ENCODE measurements at places on chromosomes 4 and X.

DNA sequence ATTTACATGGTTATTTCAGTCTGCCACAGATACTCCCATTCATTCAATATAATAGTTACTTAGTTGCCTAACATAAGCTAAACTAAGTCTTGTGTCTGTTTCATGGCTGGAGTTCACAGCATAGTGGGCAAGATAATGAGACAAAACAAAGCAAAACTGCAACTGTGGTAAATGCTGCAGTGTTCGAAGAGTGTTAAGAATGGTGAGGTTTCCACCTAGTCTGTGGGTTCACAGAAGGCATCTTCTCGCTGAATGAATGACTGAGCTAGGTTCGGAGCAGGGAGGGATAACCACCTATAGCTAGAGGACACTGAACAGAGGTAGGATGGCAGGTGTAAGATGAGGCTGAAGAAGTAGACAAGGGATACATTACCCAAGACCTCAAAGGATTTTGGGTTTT, 171.0 kb downstream of the FBXW7 start:
- DNase-seq = no peak

DNA sequence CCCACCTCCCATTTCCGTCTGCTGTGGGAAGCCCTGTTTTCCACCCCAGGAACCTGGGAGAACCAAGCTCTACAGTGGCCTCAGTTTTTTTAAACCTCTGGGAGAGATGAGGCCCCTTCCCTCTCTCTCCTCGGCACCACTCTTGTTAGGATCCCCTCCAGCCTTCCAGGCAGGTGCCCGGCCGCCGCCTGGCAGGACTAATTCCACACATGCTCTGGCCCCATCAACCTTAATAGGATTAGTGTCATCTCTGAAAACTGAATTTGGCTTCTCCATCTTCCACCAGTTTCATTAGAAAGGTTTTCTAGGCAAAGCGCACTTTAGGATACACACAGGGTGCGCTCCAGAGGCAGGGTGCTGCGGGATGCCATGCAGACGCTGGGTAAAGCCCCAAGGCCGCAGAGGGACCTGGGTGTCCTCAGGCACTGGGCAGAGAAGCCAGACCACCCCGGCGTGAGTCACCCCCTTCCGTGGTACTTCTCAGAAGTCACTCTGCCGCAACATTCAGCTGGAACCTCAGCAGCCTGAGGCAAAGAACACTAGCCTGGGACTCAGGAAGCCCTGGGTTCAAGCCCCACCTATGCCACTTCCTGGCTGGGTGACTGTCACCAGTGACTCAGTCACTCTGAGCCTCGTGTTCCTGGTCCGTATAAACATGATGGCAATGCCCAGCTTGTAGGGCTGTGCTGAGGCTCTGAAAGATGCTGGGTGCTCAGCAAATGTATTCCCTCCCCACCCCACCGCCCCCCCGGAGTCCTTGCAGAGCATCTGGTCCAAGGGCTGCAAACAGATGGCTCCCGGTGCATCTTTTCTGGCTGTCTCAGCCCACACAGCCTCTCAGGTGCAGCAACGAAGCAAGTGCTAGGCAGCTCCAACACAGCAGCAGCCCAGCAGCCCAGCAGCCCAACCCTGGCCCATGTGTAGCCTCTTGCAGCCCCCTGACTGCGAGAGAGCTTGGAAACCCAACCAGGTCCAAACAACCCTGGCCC, 29.1 kb downstream of the PPP2R2C start:
- DNase-seq = peak; percentile 14

- no peak for DNase-seq
Measured at GRCh38 chr4:176438401-176438800, 118.6 kb downstream of the SPCS3 start.

DNA sequence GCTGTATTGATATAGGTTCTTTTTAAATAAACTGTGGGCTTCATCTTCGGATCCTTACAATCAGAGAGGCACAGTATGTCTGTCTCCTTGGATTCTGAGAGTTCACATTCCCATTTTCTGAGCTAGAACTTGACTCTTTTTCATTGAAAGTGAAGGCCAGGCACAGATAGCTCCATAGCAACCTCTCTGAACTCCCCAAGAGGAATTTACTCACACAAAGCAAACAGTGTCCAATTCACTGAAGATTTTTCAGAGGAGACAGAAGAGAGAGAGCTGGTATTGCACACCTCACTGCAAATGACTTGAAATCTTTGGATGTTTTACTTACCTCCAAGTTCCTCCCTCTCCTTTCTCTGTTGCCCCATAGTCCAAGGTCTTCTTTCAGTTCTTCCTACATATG, 130.9 kb upstream of the CASK start:
- DNase-seq = no peak

GRCh38 chrX:119497185-119497584, 28.9 kb downstream of the SLC25A5 start:
- no peak for DNase-seq

GRCh38 chr4:165217325-165217724, 10.0 kb downstream of the KLHL2 start:
- no peak for DNase-seq

DNA sequence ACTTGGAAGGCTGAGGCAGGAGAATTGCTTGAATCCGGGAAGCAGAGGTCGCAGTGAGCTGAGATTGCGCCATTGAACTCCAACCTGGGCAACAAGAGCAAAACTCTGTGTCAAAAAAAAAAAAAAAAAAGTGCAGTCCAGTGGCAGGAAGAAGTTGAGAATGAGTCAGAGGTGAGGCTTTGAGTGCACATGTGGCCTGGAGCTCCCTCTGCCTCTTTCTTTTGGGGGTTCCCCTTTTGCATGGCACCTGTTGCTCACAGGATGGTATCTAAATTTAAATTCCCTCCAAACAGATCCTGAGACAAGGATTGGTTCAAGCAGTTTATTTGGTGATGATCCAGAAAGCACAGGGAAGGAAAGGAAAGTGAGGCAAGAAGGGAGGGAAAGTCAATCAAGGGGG, 151.4 kb upstream of the STX18 start:
- no peak for DNase-seq

DNA sequence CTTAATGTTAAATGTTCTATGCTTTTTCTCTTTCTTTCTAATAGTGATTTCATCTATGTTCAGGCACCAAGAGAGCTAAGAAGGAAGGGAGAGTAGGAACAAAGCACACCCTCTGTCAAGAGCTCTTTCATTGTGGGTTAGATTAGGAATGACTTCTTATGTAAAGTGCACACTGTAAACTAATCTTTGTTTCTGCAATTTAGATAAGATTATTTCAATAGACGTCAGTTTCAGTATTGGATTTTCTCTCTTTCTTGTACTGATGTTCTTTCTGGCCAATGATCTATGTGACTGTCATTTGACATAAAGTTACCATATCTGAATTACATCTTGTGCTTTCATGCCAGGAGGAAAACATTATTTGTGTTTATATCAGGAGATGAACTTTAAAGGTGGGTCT, 48.2 kb downstream of the ATOH1 start:
- DNase-seq = no peak

DNA sequence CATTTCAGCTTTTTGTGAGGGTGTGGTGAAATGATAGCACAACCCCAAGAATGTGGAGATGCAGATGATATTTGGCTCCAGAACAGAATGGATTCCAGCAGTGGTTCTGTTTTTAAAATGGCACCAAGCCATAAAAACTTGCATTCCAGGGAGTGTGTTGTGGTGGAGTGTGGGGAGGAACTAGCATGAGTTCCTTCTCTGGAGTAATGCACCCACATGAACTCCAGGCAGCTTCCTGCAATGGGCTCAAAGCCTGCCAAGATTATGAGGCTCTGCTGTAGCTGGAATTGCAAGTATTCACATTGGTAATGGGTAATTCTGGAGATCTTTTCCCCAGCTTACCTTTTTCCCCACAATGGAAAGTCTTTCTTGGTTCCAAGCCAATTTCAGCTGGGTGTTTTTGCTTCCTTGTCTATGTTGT, 161.4 kb downstream of the RAB28 start:
- no peak for DNase-seq

- DNase-seq = no peak
Measured at GRCh38 chr4:41819621-41820020, 71.1 kb upstream of the PHOX2B start.

- DNase-seq = no peak
Measured at GRCh38 chr4:15479913-15480185, 10.2 kb downstream of the CC2D2A start.

- DNase-seq = no peak
Measured at GRCh38 chrX:154074199-154074598, 23.3 kb downstream of the MECP2 start.

DNA sequence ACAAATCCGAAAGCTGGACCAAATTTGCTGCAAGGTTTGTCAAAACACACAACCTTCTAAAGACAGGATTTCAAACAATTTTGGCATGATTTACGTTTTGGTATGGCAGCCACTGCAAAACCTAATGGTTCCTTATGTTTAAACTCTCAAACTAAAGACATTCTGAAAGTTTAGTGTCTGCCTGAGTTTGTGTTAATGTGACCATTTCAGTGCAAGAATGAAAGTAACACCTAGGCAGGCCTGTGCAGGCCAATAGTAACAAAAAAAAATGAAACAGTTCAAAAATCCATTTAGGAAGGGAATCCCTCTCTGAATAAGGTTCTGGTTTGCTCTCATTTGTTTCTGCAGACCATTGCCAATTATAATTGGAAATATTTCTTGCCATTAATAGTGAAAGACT, 1.9 kb upstream of the LDB2 start:
- DNase-seq = no peak

DNA sequence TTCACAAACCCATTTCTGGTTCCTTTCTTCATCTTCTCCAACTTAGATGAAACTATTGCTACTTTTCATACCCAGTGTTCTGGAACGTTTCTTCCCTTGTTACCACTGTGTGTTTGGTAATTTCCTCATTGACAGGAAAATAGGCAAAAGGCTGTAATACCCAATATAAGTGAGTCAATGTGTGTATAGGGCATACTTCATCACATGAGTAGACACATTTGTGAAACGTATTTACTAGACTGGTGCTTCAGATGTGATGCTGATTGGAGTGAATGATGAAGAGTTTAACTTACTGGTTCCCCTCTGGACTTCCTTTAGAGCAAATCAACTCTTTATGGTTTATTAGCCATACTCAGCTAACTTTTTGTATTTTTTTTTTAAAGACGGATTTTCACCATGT, 195.1 kb upstream of the ATP6AP2 start:
- no peak for DNase-seq

GRCh38 chrX:39096599-39096998, 295.3 kb downstream of the MID1IP1 start:
- DNase-seq = no peak

GRCh38 chr4:82394896-82395295, 21.1 kb upstream of the HNRNPD start:
- DNase-seq = no peak

GRCh38 chr4:126268106-126268505, 953.4 kb downstream of the FAT4 start:
- DNase-seq = no peak

GRCh38 chrX:12352922-12353321, 214.6 kb downstream of the FRMPD4 start:
- no peak for DNase-seq

- DNase-seq = no peak
Measured at GRCh38 chr4:17490575-17491059, 21.3 kb downstream of the QDPR start.

GRCh38 chr4:158816955-158817354, 48.1 kb downstream of the FNIP2 start:
- DNase-seq = no peak

DNA sequence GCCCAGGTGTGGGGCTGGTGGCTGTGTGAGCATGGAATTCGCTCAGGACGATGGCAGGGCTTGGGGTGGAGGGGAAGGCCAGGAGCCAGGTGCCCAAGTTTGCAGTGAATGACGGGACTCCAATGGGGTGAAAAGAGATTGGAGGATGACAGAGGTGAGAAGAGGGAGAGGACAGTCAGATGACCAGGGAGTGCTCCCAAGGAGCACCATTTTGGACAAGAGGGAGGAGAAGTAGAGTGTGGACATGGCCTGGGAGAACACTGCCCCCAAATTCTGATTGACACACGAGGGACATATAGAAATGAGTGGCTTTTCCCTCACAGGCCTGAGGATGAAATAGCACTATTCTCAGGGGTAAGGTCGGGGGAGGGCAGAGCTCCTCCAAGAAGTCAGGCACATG, 6.7 kb downstream of the MRFAP1 start:
- no peak for DNase-seq

- DNase-seq = no peak
Measured at GRCh38 chrX:11100281-11101035, 10.7 kb upstream of the HCCS start.

- DNase-seq = no peak
Measured at GRCh38 chrX:40004921-40005291, 92.9 kb downstream of the BCOR start.

GRCh38 chr4:4627111-4627510, 85.3 kb upstream of the STX18 start:
- no peak for DNase-seq

DNA sequence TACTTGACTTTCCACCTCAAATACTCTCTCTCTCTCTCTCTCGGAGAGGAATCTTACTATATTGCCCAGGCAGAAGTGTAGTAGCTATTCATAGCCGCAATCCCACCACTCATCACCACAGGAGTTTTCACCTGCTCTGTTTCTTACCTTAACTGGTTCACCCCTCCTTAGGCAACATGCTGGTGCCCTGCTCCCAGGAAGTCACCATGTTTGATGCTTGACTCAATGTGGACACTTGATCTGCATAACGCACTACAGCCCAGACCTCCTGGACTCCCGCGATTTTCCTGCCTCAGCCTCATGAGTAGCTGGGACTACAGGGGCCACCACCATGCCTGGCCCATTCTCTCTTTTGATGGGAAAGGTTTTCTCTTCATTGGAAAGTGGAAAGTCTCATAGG, 271.8 kb downstream of the FBXW7 start:
- DNase-seq = no peak

DNA sequence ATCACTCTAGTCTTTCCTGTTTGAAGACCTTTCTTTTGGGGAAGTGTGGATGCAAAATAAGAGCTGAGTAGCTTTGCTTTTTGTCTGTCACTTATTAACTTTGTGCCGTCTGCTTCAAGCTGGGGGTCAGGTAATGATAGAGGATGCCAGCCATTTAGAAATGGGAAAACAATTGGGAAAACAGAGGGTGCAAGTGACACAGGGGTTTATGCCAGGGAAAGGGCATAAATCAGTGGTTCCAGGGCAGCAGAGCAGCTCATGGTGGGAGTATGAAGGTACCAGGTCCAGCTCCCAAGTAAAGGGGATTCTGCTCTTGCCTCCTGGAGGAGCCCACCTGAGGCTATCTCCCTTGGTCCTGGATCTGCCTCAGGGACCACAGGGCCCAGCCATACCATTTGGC, 91.9 kb upstream of the GPR50 start:
- DNase-seq = no peak
